ENCODE measurements at places on chromosomes 5 and 9.

DNA sequence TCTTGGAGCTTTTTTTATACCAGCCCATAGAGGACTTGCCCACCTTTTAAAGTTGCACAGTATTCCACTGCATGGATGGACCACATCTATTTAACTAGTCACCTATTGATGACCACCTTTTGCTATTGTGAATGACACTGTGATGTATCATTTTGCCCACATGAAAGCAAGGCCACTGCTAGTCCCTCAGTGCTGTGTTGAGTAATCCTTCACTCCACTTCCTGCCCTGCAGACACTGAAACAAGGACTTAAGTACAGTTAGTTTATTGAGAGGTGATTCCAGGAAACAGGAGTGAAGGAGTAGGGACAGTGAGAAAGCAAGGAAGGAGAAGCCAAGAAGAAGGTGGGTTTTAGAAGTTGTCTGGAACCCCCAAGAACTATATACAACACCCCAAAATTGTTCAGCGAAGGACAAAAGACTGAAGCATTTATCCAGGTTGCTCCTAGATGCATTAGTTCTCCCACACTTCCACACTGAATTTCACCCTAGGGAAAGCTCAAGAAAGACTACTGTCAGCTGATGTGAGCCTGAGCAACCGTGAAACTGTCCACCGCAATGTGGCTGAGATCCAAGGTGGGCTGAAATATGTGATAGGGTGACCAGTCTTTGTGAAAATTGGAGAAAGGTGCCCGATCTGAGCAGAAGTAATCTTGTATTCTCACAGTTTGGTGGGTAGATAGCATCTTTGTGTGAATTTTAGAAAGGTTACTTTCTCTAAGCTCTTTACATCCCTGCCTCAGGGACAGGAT is 45.2 kb upstream of the ANKRD31 start:
- DNase-seq = no peak

DNA sequence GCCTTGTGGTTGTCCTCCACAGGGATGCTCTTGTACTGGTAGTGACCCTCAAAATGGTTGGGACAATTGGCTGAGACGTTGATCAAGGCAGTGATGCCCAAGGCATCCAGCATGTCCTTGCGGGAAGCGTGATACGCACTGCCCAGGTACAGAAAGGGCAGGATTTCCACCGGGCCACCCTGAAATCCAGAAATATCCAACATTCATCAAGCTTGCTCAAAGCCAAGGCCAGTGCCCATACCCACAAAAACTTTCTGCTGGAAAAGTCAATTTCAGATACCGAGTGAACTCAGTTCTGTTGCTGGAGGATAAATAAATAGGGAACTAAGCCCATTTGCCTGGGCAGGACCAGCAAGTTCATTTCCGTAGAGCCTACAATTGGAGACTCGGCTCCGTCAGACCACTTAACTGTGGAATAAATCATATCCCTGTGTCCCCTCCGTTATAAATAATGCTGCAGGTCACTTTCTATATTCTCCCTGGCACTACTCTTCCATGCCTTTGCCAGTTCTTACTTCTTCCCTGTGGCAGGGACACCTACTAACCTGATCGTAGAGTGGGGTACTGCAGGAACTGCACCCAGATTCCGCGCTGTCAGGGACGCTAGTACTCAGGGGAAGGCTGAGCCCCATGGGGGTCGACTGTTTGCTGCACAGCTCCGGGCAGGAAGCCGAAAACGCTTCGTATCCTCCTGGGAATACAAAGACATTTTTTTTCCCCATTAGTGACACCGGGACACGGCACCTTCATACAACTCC is 1.2 kb downstream of the DUSP1 start:
- DNase-seq = peak; percentile 64

DNA sequence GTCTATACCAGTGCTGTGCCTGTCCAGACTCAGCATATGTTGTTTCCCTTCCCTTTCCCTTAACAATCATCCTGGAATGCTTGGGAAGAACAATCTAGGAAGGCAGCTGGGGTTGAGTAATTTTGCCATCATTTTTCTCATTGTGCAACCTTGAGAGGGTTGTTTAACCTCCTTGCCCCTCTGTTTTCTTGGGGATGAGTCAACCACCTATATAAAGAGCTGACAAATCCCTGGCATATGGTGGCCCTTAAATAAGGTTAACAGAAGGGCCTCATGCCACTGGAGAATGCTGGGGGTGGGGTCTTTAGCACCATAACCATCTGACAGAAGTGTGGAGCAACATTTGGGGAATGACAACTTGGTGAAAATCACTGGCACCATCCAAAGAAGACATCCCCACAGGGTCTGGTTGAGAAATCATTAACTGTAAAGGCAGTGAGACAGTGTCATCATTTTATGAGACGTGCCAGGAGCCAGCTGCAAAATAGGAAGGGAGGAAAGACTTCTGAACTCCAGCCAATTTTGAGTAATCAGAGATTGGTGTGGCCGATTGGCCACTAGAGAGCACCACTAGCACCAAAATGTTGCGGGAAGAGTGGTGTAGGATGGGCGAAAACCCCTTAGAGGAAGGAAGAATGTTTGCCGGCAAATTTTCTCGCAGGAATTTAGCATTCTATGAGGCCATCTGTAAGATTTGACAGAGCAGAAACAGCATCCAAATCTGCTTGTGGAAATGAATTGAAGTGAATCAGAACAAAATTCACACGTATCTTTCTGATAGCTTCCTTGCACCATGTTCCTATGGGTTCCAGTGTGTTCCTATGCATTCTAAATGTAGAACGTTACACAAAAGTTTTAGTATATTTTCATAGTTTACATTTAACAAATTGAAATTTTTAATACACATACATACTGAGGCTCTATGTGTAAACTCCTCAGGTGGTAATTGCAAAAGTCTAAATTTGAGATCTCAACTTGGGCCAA is 113.8 kb downstream of the MSX2 start:
- no peak for DNase-seq

DNA sequence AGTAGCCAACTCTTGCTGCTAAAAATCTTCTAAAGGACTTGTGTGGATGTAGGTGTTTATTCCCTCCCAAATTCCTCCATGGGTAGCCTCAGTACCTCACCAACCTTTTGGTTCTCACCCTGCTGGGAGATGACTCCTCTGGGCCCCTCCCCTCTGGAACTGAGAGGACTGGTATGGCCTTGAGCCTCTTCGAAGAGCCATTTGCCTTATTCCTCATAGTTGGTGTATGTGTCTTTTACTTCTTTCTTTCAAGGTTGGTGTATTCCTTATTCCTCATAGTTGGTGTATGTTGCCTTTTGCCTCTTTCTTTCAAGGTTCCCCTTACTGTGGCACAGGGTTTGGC is 48.3 kb downstream of the GNAQ start:
- DNase-seq = no peak

DNA sequence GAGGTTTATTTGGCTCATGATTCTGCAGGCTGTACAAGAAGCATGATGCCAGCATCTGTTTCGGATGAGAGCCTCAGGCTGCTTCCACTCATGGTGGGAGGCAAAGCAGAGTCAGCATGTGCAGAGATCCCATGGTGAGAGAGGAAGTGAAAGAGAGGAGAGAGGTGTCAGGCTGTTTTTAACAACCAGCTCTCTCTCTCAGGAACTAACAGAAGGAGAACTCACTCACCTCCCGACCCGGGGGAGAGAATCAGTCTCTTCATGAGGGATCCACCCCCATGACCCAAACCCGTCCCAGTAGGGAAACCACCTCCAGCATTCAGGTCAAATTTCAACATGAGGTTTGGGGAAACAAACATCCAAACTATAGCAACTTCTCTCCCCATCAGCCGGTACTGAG is 187.7 kb downstream of the ENC1 start:
- peak; percentile 18 for DNase-seq

DNA sequence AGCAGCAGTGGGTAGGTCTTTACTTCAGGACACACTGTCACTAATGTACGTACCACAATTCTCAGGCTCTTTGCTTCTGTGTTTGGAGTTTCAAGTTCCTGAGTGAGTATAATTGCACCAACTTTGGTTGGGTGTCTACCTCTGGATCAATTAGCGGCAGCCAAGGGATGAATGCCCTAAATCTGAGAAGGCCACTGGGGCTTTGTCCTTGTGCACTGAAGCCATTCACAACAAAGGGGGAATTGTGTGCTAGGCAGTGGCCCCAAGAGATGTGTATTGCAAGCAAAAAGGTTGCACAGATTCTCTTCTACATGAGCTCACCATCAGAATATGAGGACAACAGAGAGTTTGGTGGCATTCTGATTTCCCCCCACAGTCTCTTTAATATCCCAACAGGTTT is 3.9 kb upstream of the PHF24 start:
- DNase-seq = no peak

DNA sequence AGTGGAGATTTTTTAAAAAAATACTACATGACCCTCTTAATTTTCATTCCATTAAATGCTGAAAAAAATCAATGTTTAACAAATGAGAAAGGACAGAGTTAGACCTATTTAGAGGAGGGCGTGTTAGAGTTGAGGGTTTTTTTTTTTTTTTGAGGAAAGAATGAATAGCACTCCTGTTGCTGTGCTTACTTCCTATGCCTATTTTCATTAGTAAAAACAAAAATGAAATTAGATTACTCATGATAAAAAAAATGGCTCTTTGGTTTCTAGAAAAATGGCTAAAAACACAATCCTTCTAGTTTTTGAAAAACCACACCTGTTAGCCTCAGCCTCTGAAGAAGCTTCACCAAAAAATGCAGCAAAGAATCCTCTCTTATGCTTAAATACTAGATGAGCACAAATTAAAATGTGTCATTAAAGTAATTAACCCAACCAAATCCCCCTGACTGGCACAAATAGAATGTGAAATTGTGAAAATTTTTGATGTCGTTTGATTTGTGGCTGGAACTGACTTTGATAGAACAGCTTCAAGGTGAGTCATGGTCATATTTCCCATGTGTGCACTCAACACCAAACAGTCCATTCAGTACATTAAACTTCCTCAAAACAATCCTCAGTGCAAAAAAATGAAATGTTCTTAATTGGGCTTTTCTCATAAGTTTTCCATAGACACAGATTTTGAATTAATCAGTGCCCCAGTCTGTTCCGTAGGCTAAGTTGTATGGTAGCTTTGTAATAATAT is 98.0 kb downstream of the MACIR start:
- no peak for DNase-seq

- no peak for DNase-seq
Measured at GRCh38 chr9:116163293-116164055, 9.9 kb downstream of the PAPPA start.

GRCh38 chr5:6818594-6819511 is 105.6 kb downstream of the TENT4A start:
- DNase-seq = no peak

DNA sequence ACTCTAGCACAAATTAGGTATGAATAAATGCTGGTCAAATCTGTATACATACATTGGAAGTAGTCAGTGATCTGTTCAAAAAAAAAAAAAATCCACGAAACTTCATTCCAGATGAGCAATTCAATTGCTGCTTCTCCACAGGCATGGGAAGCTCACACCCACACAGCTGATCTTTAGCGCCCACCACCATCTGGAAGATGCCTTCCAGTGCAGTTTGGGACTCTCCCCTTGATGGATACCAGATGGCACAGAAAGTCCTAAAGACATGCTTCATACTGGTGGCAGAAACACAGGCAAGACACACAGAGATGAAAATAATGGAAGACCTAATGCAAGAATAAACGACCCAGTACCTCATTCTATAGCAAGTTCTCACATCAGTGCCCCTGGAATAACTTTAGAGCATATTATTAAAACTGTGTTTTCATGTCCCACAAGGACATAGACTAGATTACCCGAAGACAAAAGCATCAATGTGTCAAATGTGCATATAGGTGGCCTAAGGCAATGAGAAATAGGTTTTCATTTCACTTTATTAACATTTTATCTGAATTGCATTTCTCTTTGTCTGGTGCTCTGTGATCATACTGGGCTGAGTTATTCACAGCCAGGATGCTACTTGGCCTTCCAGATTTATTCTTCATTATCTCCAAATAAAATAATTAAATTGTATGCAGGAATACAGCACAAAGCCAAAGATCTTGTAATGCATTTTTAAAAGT is 135.4 kb upstream of the TAS2R1 start:
- no peak for DNase-seq

DNA sequence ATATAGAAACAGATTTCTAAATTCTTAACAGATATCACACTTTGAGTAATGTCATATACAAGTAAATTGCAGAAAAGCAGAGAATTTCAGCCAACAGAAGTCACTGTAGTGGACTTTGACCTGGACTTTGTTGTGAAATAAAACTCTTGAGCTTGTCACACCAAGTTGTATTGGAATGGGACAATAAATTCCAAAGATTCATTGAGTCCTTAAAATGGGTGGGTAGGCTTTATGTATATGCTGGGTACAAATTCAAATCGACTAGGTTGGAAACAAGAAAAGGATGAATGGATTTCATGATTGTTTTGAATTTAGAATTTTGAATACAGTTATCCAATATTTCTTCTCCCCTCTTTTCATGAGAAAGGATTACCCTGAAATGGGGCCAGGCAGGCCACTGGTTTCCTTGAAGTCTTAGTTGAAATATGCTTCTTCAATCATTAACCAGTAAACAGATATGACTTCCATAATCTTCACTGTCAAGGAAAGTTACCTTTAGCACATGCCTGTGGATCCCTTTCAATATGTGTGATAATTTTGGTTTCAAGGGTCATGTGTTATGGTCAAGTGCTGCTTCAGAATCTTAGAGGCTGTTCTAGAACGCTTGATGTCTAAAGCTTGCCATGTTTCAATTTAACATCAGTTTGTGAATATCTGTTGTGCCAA is 25.7 kb downstream of the PIP5K1B start:
- DNase-seq = no peak

- DNase-seq = no peak
Measured at GRCh38 chr5:173969167-173970049, 19.6 kb upstream of the C5orf47 start.

GRCh38 chr9:130680836-130681768 is 12.5 kb upstream of the EXOSC2 start:
- DNase-seq = peak; percentile 56

DNA sequence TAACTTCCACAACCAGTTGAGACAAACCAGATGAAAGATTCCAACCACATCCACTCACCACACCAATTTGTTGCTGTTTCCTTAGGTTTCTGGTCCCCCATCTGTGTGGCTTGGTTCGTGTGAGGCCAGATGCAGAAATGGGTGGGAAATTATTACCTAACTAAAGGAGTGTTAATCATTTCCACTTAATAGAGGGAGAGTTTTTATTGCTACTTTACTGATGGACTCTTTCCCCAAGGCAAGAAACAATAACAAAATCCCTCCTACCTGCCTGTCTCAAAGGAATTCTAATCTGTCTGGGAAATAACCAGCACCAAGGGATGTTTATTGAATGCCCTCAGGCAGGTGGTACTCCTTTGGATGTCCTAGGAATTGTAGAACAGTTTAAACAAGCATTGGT is 76.3 kb downstream of the TMEM167A start:
- no peak for DNase-seq

- no peak for DNase-seq
Measured at GRCh38 chr5:81794226-81794625, 43.3 kb upstream of the SSBP2 start.

GRCh38 chr5:137598399-137598798 is 99.3 kb upstream of the SPOCK1 start:
- no peak for DNase-seq

GRCh38 chr5:71925608-71926091 is 181.6 kb upstream of the MAP1B start:
- DNase-seq = no peak

DNA sequence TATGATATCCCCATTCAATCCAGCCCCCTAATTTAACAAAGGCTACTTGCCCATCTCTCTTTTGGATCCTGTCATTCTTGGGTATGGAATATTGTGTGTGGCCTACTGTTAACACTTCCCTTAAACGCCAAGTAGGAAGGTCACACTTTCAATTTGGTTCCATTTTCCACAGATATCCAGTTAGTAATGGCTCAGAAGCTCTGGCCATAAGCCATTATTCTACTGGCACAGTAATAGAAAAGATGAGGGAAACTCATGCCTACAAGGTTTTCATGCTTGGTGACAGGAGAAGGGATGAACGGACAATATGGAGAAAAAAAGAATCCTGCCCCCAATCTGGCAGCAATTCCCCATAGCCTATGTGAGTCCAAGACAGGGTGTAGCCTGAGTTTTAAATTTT is 227.6 kb downstream of the CRB2 start:
- DNase-seq = no peak

Measured in CD4-positive, alpha-beta T cell treated with Interleukin-17A for 1 hour (primary cell).